ENCODE measurements at places on chromosomes 2 and 18.

DNA sequence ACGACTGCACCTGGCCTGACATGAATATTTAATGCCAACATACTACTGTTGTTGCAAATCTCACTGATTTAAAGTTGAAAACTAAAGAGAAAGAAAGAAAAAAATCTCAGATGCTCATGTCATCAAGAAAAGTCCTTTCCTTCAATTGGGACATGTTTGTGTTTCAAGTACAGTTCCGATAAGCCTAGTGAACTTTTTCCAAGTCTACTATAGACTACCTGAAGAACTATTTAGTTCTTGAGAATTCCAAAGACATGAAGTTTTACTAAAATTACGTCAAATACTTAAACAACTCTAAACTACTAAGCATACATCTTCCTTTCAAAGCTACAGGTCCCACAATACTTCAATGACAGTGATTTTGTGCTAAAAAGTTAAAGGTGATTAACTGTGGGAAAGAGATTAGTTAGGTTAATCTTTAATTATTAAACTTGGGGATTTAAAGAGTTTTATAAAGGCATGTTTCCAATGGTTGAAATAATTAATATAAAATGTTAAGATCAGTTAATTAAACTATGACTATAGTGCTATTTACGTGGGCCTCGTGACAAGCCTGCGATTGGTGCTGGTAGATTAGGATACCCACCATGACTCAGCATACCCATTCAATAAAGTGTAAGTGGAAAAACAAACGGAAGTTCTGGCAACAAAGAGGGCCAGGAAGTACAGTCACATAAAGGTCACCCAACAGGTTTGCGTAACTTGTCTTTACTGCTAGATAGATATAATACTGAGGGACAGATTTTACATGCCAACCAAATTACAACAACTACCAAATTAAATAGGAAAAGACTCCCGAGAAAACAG lies 55.5 kb downstream of the SEPTIN10 start:
- DNase-seq, result peak; percentile 66

GRCh38 chr2:48677450-48677849 lies 59.8 kb downstream of the GTF2A1L start:
- no peak for DNase-seq

DNA sequence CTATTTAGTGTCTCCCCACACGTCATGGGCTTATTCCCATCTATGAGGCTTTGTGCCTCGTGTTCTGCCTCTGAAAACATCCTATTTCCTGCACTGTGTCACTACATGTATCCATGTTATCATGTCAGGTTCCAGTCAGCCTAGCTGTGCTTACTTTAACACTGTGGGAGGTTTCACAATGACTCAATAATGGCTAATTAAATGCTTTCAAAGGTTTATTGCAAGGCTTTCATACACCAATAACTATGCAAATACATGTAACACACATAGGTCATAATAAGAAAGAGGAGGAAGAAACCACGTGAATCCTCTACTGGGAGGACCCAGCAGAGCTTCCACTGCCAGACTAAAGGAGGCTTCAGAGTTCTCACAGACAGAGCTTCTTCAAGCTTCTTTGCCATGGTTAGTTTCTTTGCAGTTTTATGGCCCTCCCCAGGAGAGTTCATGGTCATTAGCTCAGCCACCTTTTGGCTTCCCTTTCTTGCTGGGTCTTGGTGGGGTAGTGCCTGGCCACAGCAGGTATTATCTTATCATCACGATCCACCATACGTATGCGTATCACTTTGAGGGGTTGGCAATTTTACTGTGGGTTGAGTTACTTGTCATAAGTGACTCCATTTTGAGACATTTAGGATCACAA lies 5.1 kb upstream of the COLEC12 start:
- DNase-seq, result no peak

DNA sequence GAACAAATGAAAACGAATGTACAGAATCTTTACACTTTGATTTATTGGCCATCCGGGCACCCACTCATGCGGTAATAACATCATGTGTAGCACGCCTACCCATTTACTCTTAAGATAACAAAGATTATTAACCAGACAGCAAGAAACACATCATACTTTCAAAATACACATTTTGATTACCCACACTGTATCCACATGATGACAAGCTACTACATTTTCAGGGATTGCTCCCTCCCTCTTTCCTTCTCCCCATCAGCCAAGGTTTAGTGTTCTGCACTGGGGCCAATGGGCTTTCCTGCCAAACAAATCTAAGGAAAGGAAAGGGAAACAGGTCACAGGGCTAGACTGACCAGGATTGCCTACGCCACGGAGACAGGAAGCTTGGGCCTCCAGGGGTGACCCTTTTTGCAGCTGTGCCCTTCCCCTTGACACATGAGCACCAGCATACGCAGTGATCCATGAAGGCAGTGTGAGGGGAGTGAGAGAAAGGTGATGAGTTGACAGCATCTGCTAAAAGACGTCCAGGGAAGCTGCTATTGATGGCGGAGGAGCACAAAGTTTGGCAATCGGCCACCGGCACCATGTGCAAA lies 76.5 kb downstream of the ZNF521 start:
- no peak for DNase-seq

GRCh38 chr2:219475278-219475677 lies 23.4 kb upstream of the GMPPA start:
- DNase-seq, result no peak

DNA sequence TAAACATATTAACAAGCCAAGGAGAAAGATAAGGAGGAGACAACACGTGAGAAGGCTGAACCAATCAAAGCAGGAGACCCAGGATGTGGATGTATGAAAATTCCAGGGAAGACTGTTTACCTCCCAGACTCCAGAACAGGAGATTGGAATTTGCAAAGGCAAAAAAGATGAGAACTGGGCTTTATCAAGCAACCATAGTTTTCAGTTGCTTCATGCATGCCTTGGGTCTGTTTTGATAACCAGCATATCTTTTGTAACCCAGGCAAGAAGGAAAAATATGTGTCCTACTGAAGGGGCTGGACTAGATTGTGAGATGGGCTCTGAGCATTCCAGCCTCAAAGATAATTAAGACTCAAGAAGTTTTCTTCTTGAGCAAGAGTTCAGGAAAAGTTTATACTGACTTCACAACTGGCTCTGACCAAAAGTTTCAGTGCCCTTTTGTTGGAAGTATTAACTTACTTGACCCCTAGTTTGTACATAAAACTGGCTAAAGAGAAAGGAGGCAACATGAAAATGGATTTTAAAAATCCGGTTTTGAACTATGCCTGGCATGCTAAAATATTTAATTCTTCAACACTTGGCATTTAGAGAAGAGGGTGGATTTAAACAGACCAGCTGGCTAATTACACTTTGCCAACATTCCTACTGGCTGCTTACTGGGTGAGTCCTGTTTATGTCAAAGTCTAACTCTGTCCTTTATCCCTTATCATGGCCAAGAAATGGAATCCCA lies 79.3 kb upstream of the CD28 start:
- DNase-seq, result no peak

- no peak for DNase-seq
Observed at GRCh38 chr2:160006475-160006874, 55.9 kb downstream of the PLA2R1 start.

DNA sequence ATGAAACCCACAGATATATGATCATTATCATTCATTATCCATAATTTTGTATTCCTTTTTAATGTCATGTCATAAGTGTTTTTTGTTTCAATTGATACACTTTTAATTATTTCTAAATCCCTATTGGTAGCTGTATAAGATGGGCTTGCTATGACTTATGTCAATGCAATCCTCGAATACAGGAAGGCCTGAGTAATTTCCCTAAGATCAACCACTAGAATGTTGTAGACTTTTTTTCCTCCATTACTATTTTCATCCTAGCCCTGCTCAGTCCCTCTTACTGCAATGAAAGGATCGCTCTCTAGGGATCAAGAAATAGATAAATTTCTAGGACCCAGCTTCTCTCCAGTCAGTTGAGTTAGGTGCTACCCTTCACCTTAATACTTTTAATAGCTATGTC lies 186.3 kb downstream of the KCNE4 start:
- DNase-seq, result no peak

DNA sequence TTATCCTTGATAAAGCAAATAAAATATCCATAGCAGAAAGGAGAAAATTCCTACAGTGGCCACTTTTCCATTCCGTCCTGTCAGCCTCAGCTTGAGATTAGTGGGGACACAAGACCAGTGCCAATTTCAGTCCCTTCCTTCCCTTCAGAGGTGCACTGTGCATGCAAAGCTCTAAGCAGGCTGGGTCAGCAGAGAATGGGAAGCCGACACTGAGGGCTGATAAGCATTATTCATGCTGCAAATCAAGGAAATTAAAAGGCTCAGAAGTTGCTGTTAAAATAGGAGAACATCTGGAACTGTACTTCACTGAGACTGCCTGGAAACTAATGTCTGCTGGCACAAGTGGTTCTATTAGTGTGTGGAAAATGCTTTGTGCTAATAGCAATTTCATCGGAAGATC lies 534.3 kb downstream of the ADCYAP1 start:
- DNase-seq, result no peak

DNA sequence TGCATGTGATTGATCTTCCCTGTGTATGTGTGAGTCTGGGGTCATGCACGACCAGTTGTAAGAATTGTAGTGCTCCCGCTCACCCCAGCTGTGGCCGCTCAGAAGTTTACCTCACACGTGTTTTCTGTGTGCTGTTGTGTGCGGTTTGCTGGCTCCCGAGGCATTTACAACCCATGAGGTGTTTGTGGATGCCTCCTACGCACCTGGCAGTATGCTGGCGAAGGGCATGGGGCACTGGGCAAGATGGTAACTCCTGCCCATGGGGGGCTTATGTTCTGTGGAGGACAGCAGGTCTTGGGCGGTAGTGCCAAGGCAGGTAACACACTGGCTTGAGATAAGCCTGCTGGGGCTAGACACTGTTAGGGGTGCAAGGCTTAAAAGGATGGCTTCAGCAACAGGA lies 102.6 kb upstream of the HS6ST1 start:
- DNase-seq, result no peak

GRCh38 chr18:32909798-32910561 lies 137.2 kb upstream of the KLHL14 start:
- DNase-seq, result no peak

DNA sequence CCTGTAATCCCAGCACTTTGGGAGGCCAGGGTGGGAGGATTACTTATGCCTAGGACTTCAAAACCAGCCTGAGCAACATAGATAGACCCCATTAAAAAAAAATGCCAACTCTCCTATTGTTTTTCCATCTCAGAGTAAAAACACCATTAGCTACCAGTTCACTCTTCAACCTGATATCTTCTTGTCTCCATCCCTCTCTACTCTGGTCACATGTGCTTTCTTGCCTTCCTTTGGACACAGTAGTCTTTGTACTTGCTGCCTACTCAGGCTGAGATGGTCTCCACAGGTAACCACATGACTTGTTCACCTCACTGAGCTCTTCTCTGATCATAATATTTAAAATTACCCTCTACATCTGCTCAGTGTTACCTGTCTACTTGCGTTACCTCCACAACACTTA lies 5.0 kb downstream of the MALT1 start:
- DNase-seq, result no peak

- no peak for DNase-seq
Observed at GRCh38 chr2:119723186-119723585, 36.5 kb upstream of the PTPN4 start.

GRCh38 chr2:149857344-149857743 lies 269.8 kb upstream of the MMADHC start:
- no peak for DNase-seq

GRCh38 chr2:38509314-38509946 lies 93.3 kb downstream of the HNRNPLL start:
- no peak for DNase-seq

DNA sequence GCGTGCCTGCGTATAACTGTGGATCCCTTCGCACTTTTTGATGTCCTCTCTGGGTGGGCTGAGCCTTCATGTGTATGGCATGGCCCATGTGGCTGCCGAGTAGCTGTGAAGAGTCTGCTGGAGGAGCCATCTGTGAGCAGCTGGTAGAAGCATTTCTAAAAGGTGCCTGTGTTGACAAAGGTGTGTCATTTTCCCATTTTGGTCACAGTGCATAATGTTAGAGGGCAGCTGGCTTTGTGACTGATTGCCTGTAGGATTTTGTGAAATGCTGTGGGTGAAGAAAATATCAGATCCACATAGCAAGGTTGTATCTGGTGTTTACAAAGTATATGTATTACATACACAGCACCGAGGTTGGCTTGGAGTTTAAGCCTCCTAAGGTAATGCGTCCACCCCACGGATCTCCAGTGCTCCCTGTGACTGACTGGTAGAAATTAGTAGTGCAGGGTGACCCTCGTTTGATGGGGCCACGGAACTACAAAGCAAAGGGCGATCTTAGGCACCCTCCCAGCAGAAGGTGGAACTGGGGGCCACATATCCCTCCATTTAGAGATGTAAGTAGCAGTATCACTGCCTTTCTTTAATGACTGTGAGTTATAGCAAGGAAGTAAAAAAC lies 16.5 kb downstream of the GATA6 start:
- DNase-seq, result no peak

DNA sequence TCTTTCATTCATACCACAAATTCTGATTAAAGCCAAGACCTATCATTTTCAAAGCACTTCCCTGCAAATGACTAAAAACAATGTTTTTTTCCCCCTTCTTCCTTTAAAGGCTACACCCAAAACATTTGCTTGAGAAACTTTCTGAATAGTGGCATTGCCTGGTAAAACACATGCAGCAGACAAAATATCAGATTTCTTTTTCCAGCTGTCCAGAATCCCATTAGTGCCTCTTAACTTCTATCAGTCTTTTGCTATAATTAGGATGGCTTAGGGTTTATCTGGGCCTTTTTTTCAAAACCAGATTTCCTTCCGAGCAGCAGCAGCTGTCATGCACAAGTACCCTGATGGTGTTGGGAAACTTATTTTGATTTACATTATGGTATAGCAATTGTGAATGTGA lies 50.6 kb downstream of the ALPK2 start:
- DNase-seq, result no peak

- peak; percentile 52 for DNase-seq
Observed at GRCh38 chr2:74498500-74499266, 720 bp downstream of the LBX2 start.

DNA sequence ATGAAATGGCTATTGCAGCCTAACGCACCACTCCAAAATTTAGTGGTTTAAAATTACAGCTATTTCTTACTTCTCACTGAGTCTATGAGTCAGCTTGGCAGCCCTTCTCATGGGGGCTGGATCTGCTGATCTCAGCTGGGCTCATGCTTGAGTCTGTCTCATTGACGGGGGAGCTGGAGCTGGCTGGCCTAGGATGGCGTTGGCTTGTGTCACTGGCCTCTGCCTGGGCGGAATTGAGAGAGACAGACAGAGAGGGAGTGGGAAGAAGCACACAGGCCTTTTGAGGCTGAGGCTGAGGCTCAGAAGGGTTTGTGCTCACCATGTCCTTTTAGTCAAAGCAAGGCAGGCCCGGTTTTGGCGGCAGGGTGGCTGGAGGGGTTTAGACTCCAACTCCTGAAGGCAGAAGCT lies 412.1 kb upstream of the MYT1L start:
- DNase-seq, result peak; percentile 7

- peak; percentile 46 for DNase-seq
Observed at GRCh38 chr2:170715062-170715931, at the start of gene SP5. TSS of gene SP5 (plus strand) at chr2:170715337. CDS start at chr2:170715513, 176 bp downstream.
